Urinary bladder (tissue), 4 donors: ENCODE measurements at places on chromosomes 5 and 9. TPM values are rescaled to one million over a fixed set of nuclear protein-coding genes. Genes with fewer than 3 reads are reported as not detected.

The FOXD4L6 gene
- polyA plus RNA-seq: not detected

The CTSL gene
- polyA plus RNA-seq: 360 TPM

- no peak for DNase-seq
Measured at GRCh38 chr9:135828656-135829055, 78.7 kb downstream of the CAMSAP1 start.

DNA sequence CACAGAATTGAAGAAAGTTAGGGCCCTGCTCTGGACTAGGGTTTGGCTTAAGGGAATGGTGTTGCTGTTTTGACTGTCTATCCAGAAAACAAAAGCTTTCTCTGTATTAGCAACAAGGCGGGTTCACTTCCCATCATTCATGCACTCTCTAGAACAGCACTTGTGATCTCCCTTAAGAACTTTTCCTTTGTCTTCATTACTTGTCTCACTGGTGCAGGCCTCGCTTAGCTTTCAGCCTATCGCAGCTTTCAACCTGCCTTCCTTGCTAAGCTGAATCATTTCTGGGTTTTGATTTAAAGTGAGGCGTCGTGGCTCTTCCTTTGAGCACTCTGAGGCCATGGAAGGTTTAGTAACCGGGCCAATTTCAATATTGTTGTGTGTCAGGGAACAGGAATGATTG is 35.2 kb upstream of the LPCAT1 start:
- no peak for DNase-seq

DNA sequence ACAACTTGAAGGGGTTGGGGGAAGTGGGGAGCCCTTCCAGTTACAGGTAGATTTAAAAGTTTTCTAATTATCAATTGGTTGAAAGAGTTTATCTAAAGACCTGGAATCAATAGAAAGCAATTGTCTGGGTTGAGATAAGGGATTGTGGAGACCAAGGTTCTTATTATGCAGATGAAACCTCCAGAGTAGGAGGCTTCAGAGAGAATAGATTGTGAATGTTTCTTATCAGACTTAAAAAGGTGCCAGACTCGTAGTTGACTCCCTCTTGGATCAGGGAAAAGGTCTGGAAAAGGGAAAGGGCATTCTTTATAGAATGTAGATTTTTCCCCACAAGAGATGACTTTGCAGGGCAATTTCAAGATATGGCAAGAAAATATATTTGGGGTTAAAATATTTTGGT is 100.8 kb downstream of the GADD45G start:
- DNase-seq: no peak
